ENCODE measurements at places on chromosomes 2 and 18.

DNA sequence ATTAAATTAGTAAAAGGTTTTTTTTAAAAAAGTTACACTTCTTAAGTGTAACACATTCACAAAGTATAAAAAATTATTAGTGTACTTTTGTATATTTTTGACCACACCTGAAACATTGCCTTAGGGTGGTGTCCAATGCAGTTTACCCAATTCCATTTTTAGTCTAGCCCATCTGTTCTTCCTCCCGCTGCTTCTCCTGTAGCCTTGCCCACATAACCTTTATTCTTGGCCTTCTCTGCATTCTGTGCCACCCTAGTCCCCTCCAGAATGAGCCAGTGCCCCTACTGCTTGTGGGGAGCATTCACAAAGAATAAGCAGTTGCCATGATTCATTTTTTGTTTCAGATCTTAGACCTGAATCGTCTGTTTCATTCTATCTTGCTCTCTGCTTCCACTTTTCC is 78.4 kb upstream of the MYT1L start:
- DNase-seq = no peak

DNA sequence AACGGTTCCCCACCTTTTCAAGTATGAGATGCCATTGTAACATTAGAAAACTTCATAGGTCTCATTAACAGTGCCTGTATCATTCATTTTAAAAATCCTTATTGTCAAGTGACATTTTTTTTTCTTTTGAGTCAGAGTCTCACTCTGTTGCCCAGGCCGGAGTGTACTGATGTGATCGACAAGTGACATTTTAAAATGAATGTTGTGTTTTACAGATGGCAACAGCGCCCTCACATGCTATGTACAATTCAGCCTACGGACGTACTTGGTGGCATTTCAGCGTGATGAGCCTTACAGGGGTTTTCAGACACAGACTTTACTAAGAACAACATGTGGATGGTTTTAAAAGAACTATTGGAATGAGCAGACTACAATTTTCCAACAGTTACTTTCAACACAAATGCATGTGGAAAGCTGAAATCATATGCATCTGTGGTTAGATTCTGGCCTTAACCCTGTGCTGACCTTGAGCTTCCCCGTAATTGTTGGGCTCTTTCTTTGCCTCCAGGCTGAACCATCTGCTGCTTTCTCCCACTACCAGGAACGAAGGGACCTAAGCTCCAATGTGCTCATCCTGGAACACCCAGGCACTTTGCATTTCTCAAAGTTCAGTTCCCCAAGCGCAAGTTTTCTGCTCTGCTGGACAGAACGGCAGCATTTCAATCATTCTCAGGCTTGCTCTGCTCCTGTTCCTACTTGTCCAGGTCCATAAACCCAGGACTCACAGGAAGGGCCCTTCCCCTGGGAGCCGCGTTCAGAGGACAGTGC is 119.9 kb upstream of the NDUFV2 start:
- no peak for DNase-seq

DNA sequence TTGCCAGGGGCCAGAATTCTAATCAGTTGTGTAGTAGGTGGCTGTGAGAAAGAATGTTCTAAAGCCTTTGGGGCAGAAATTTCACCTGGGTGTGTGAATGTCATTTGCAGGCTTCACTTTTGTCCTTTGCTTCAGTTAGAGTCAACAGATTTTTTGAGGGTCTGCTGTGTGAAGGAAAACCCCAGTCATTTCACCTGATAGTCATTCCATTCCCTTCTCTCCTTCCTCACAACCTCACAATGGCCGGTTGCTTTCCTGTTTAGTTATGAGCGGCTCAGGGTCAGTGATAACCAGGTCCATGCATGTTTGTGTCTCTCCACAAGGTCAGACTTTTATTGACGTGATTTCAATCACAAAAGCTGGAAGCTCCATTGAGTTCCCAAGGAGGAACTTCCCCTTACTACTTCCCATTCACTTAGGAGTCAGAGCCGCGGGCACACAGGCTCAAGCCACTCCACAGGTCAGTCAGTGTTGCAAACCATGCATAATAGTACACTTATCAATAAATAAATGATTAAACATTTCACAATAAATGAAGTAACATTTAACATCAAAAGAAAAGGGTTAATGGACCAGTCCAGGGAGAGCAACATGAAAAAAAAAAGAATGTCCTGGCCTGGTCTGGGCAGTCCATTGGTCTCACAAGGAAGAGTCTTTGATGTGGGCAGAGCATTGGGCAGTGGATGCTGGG is 74.3 kb downstream of the NPAS2 start:
- no peak for DNase-seq

DNA sequence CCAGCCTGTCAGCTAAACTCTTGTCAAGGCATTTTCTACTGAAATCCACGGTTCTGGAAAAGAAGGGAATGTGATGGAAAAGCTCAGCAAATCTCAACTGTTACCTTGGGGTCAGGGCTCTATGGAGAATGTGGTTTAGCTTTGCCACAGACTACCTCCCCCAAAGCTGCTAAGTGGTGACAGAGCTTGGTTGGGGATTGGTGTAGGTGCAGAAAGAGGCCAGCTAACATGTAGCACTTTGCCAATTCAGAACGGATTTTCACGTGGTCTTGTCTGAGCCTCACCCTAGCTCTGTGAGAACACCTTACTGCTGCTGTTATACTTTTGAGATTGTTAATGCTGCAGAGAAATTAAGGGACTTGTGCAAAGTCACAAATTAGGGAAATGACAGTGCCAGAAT is 331.1 kb downstream of the RND3 start:
- no peak for DNase-seq

- DNase-seq = no peak
Measured at GRCh38 chr2:163324677-163325076, 411.1 kb downstream of the FIGN start.

DNA sequence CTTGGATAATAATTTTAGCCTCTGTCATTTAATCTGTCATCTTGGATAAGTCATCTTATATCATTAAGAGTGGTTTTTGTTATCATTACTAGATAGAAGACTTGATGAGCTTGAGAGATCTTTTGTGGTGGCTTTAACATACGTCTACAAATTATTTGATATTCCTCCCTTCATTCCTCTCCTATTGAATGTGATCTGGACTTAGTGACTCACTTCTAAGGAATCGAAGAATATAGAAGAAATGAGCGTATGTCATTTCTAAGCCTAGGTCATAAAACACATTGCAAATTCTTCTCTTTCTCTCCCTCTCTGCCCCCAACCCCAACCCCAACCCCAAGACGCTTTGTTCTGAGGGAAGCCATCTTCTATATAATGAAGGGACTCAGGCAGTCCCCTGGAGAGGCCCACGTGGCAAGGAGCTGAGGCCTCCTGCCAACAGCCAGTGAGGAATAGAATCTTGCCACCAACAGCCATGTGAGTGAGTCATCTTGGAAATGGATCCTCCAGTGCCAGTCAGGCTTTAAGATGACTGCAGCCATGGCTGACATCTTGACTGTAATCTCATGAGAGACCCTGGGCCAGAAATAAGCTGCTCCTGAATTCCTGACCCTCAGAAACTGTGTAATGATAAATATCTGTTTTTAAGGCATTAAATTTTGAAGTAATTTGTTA is 221.6 kb upstream of the SP5 start:
- DNase-seq = no peak

- DNase-seq = no peak
Measured at GRCh38 chr2:53670331-53670730, 97.3 kb upstream of the CHAC2 start.

Data from T-helper 9 cell (primary cell).